Activated naive CD8-positive, alpha-beta T cell treated with anti-CD3 and anti-CD28 coated beads, Interleukin-2, amount 10 ng/mL, durations not matched to agents 7 days and 5 days (primary cell): ENCODE measurements at places on chromosomes 12 and 14. TPM values are rescaled to one million over a fixed set of nuclear protein-coding genes. Genes with fewer than 3 reads are reported as not detected.
A peak's percentile ranks its signal among the peaks of the same experiment; 100 is the strongest.

Gene KCNMB4
- 1.4 TPM for total RNA-seq

Gene SPX
- total RNA-seq: 0.11 TPM

Gene TMEM229B
- 20.9 TPM for total RNA-seq

Gene ZFYVE1
- 15.5 TPM for total RNA-seq

Gene AGAP2
- total RNA-seq: 71.6 TPM

GRCh38 chr14:74176400-74176793 lies 62.9 kb upstream of the VSX2 start:
- DNase-seq: no peak

- DNase-seq: no peak
Observed at GRCh38 chr12:82758749-82759330, 72.1 kb downstream of the TMTC2 start.

DNA sequence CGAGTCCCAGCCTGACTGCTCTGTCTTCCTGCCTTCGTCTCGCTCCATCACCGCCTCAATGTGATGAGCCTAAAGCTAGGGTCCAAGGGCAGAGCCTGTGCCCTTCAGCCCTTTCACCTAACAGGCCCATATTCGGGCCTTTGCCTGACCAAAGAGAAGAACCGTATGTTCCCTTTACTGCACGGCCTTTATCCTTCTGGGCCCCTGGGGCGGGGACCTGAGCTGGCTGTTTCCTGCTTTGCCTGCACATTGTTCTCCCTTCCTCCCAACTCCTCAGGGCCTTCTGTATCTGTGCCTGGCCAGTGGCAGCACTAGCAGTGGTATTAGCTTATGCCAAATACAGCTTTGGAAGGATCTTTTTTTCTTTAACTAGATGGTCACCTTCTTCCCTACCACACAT lies 8.5 kb upstream of the MYL6B start:
- no peak for DNase-seq

GRCh38 chr14:100138955-100139354 lies 20.5 kb downstream of the DEGS2 start:
- no peak for DNase-seq

DNA sequence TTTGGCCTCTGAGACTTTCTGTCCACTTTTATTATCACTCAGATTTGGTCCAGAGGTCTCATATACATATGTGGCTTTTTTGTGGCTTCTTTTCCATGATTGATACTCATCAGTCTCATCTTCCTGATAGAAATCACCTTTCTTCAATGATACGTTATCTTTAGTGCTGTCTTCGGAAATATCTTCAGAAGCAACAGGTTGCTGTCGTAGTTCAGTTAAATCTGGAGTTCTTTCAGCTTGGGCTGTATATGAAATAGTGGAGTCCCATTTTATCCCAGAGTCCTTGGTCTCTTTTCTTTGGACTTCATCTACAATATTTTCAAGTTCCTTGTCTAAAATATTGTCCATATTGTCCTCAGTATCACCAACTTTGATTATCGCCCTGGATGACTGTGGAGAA lies 41.0 kb downstream of the FAM186A start:
- no peak for DNase-seq

DNA sequence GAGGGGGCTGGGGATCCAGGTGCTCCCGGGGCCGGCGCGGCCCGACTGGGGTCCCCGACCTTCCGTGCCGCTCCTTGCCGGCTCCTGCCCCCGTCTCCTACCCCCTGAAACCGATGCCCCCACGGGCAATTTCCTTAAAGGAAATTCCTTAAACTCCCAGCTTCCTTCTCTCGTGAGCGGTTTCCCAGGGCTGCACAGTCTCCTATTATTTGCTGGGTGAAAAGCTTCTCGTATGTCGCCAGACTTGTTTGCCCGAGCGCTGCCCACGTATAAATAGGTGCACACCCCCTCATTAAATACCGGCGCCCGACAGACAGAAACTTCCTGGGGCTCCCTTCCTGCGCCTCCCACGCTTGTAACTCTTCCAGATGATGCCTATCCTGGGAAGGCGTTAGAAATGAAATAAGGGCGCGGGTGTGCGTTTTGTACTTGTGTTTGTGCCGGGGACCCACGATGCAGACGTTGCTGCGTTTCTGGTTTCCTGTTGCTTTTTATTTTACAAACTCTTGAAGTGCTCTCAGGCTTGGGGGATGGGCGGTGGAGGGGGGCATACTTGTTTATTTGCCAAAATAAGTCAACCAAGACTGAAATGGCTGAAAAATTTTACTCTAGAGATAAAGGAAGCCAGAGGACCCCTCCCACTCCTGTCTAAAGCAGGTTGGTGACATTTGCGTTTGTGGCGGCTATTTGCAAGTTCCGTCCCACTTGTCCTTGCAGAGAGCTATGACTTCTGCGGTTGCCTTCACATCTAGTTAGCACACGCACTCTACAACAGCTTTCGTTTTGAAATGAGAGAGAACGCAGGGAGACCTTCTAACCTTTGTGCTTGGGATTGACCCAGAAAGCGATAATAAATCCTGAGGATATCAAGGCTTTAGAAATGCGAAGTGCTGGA lies 1.0 kb downstream of the HIP1R start:
- peak; percentile 57 for DNase-seq

DNA sequence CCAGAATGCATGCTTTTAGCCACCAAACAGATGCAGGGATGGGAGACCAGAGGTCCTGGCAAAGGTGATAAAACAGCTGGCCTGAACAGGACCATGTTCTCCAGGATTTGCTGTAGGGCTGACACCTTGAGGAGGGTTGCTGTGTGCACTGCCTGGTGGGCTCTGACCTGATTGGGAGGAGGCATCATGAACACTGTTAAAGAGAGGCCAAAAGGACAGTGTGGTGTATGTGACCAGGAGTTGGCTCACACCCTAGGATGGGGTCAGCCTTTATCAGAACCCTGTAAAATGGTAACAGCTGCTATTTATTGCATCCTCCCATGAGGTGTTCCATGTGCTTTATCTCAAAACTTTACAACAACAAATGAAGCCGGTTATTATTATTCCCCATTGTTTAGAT lies 8.8 kb downstream of the SYNDIG1L start:
- no peak for DNase-seq

- DNase-seq: no peak
Observed at GRCh38 chr12:95836630-95837239, 22.0 kb upstream of the SNRPF start.
